B cell (primary cell): ENCODE measurements at places on chromosomes 3 and 15. TPM values are rescaled to one million over a fixed set of nuclear protein-coding genes. Genes with fewer than 3 reads are reported as not detected.

The LMLN gene
- total RNA-seq, result 5.5 and 6.7 TPM in 2 replicates

The CLCN2 gene
- 8.1 and 14.4 TPM in 2 replicates for total RNA-seq

The CD96 gene
- 56.2 and 60.2 TPM in 2 replicates for total RNA-seq

The RAB5A gene
- 59.4 and 61.9 TPM in 2 replicates for total RNA-seq

The MUC4 gene
- total RNA-seq, result 0.24 and 1.2 TPM in 2 replicates

The STRC gene
- total RNA-seq, result 1.0 and 1.3 TPM in 2 replicates

The AHSG gene
- not detected in 2 replicates for total RNA-seq

The LIPC gene
- not detected in 2 replicates for total RNA-seq

The ATP2B2 gene
- not detected in 2 replicates for total RNA-seq

The TMEM158 gene
- total RNA-seq, result not detected in 2 replicates

The EAF2 gene
- 31.1 and 35.0 TPM in 2 replicates for total RNA-seq

- H3K4me1 ChIP-seq, result no peaks in the 10 kb centered on the region
- peaks cover 9% of the 10 kb centered on the region for H3K27me3 ChIP-seq
- no peak for DNase-seq
- H3K4me3 ChIP-seq, result no peak overlapping the region
These were observed 129.0 kb upstream of the SLC7A14 start for GRCh38 chr3:170714562-170715535.

GRCh38 chr3:46971742-46972141, 4.8 kb downstream of the CCDC12 start:
- H3K4me3 ChIP-seq, result peak overlapping the region; percentile 9
- DNase-seq, result no peak
- H3K36me3 ChIP-seq, result peaks cover 16% of the 10 kb centered on the region
- peak overlapping the region; percentile 77 for H3K27ac ChIP-seq
- H3K27me3 ChIP-seq, result no peaks in the 10 kb centered on the region

DNA sequence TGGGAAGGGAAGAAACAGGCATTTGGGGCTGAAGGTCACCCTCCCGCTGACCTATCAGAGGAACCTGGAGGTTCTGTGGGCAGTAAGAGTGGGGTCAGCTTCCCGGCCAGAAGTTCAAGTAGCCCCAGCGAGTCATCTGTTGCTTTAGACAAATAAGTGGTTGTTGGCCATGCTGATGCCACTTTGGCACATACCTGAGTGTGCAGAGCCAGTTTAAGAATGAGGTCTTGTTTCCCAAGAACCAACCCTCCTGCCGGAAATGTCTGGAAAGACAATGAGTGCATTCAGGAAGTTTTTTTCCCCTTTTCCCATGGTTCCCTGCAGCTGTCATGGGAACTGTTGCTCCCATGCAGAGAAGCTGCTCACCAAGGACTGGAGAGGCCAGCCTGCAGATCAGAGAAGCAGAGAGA, 166.7 kb downstream of the ZNF621 start:
- no peaks in the 10 kb centered on the region for H3K27me3 ChIP-seq
- H3K4me3 ChIP-seq, result no peak overlapping the region
- H3K36me3 ChIP-seq, result no peaks in the 10 kb centered on the region

DNA sequence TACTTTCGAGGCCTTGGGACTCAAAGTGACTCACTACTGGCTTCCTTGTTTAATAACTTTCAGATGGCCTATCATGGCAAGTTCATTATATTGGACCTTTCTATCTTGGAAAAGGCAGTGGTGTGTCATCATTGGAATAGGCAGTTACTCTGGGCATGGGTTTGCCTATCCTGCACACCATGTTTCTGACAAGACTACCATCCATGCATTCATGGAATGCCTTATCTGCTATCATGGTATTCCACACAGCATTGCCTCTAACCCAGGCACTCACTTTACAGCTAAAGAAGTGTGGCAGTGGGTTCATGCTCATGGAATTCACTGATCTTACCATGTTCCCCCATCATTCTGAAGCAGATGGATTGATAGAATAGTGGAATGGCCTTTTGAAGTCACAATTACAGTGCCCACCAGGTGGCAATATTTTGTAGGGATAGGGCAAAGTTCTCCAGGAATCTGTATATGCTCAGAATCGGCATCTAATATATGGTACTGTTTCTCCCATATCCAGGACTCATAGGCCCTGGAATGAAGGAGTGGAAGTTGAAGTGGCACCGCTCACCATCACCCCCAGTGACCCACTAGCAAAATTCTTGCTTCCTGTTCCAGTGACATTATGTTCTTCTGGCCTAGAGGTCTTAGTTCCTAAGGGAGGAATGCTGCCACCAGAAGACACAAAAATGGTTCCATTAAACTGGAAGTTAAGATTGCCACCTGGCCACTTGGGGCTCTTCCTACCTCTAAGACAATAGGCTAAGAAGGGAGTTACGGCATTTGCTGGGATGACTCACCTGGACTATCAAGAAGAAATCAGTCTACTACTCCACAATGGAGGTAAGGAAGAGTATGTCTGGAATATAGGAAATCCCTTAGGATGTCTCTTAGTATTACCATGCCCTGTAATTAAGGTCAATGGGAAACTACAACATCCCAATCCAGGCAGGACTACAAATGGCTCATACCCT, 1161.4 kb downstream of the SI start:
- no peaks in the 10 kb centered on the region for H3K27me3 ChIP-seq
- no peaks in the 10 kb centered on the region for H3K4me1 ChIP-seq
- DNase-seq, result no peak
- no peak overlapping the region for H3K4me3 ChIP-seq
- no peaks in the 10 kb centered on the region for H3K36me3 ChIP-seq

- H3K27ac ChIP-seq, result no peak overlapping the region
- no peaks in the 10 kb centered on the region for H3K27me3 ChIP-seq
- H3K4me3 ChIP-seq, result no peak overlapping the region
- no peak for DNase-seq
These were observed 313.1 kb downstream of the WDR72 start for GRCh38 chr15:53446376-53446775.

DNA sequence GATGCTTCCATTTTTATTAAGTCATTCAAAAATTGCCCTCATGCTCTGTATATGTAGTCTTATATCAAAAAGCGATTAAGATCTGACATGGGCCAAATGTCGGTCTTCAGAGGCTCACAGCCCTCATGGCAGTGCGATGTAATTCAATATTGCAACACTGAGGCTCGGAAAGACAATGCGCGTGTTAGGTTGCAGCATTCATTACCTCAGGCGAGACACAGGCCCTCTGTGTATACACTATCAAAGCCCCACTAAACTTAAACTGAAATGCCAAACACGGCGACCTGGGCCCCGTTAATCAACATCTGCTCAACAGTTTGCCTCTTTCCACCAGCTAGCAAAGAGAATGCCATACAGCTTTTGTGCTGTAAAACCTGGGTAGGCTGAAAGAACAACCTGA, 413.4 kb downstream of the ERC2 start:
- no peak overlapping the region for H3K27ac ChIP-seq
- no peaks in the 10 kb centered on the region for H3K4me1 ChIP-seq

DNA sequence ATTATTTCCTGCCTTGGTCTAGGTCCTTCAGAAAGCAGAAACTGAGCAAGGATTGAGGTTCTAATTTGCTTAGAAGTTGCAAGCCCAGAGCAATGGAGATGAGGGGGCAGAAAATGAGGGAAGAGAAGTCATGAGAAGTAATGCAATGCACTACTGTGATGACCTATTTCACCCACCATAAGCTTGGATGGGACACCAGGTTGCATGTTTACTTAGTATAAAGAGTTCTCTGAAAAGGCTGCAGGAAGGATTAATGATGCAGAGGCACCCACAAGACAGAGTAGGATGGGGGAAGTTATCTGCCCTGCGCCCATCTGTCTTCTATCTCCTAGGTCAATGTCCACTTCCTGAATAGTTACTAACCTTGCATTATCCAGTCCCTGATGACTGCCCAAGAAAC, 84.8 kb upstream of the SNRK start:
- H3K4me1 ChIP-seq, result no peaks in the 10 kb centered on the region
- H3K36me3 ChIP-seq, result no peaks in the 10 kb centered on the region
- H3K4me3 ChIP-seq, result no peak overlapping the region

DNA sequence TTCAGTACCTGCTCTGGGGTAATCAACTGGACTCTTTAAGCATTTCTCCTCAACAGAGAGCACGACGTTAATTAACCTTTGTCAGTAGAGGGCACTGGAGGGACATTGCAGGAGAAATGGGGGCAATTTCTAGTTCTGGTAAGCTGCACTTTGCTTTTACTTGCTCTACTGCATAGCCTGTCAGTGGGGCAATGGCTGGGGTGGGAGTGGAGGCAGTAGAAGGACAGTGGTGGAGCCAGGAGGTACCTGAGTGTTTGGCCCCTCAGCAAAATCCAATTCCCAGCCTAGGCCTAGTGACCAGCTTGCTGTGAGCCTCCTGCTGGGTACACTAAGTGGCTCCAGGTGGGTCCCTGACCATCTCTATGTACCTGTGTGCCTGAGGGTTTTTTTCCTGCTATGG, 18.3 kb upstream of the MED12L start:
- H3K4me3 ChIP-seq, result no peak overlapping the region
- no peaks in the 10 kb centered on the region for H3K4me1 ChIP-seq
- DNase-seq, result no peak
- H3K27me3 ChIP-seq, result no peaks in the 10 kb centered on the region
- H3K36me3 ChIP-seq, result no peaks in the 10 kb centered on the region

DNA sequence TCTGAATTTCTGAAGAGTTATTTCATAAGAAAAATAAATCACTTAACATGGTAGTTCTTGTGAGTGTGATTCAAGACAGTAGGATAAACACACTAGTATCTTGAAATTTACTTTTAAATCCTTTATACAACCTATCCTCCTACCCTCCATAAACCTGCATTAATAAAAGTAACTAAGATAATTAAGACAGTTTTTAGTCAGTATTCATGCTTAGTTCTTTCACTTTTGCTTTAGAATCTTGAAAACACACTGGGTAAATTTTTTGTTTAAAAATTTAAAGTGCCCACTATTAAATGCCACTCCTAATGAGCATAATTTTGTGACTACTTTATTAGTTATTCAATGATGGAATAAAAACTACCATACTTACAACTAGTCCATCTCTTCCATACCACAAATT, 28.8 kb downstream of the GOLIM4 start:
- no peak overlapping the region for H3K27ac ChIP-seq
- H3K4me1 ChIP-seq, result no peaks in the 10 kb centered on the region
- H3K36me3 ChIP-seq, result no peaks in the 10 kb centered on the region
- no peak for DNase-seq
- H3K27me3 ChIP-seq, result no peaks in the 10 kb centered on the region

DNA sequence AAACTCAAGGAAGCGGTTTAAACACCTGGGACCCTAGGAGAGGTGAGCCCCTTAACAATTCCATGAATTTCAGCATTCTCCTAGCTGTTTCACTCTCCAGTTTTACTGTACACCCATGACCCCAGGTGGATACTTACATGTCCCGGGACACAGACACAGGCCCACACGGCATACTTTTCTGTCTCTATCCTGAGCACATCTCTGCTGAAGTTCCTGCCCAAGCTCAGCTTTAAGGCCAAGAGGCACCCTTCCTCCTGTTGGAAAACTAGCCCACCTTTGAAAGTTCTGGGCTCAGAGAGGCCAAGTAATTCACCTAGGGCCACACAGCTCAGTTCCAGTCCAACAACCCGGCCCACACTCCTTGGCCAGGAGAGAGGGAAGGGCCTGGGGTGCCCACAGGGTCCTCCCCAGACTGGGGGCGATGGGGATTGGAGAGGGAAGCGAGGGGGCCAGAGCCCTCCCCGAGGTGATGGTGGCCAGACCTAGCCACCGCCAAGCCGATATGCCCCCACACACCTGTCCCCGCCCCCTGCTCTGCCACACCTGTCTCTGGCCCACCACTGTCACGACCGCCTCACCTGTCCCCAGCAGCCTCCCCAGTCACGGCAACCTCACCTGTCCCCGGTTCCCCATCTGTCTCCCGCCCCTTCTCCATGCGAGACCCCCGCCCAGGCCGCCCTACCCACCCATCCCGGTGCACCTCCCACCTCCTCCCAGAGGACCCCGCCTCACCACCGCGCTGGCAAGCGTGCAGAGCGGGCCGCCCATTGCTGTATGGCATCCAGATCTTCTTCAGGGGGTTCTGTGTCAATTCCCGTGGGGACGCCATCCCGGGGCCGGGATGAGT, 431 bp downstream of the PFKFB4 start:
- H3K27me3 ChIP-seq, result no peaks in the 10 kb centered on the region
- H3K4me3 ChIP-seq, result peak overlapping the region; percentile 53
- H3K4me1 ChIP-seq, result peaks cover 16% of the 10 kb centered on the region

- no peak overlapping the region for H3K27ac ChIP-seq
- no peaks in the 10 kb centered on the region for H3K36me3 ChIP-seq
- no peaks in the 10 kb centered on the region for H3K27me3 ChIP-seq
- peaks cover 5% of the 10 kb centered on the region for H3K4me1 ChIP-seq
These were observed 5.2 kb upstream of the ZXDC start for GRCh38 chr3:126480861-126481260.

GRCh38 chr15:32786906-32787305, 69.1 kb downstream of the GREM1 start:
- H3K4me1 ChIP-seq, result no peaks in the 10 kb centered on the region
- no peaks in the 10 kb centered on the region for H3K36me3 ChIP-seq
- no peak overlapping the region for H3K4me3 ChIP-seq
- no peak overlapping the region for H3K27ac ChIP-seq
- no peak for DNase-seq

DNA sequence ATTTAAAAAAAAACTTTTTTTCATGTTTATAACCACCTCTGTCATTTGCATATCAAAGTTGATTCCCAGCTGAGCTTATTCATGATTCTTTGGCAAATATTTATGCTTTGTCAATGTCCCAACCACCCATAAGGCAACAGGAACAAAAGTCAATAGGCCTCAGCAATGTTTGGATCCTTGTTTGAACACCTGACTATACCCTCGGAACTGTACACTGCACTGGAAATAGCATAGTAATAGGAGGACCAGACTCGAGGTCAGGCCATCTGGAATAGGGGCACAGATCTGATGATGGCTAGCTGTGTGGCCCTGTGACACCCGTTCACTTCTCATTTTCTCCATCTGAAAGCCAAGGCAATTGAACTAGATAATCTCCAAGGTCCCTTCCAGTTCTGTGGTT, 301.7 kb upstream of the ATP11B start:
- H3K4me3 ChIP-seq, result no peak overlapping the region
- H3K36me3 ChIP-seq, result no peaks in the 10 kb centered on the region
- H3K4me1 ChIP-seq, result no peaks in the 10 kb centered on the region
- H3K27ac ChIP-seq, result no peak overlapping the region
- no peak for DNase-seq
- H3K27me3 ChIP-seq, result no peaks in the 10 kb centered on the region

- H3K27ac ChIP-seq, result no peak overlapping the region
- no peak for DNase-seq
- peak overlapping the region; percentile 1 for H3K4me3 ChIP-seq
- H3K4me1 ChIP-seq, result peaks cover 69% of the 10 kb centered on the region
- no peaks in the 10 kb centered on the region for H3K36me3 ChIP-seq
These were observed 75.2 kb upstream of the SEC13 start for GRCh38 chr3:10396083-10396482.
